ENCODE measurements at places on chromosomes 12 and 14.

- peaks cover 8% of the 10 kb centered on the region for H3K4me1 ChIP-seq
- no peaks in the 10 kb centered on the region for H3K27me3 ChIP-seq
- DNase-seq, result no peak
- H3K4me3 ChIP-seq, result no peak overlapping the region
- no peak overlapping the region for H3K27ac ChIP-seq
Observed at GRCh38 chr12:79993106-79993862, 58.4 kb upstream of the PPP1R12A start.

- H3K27ac ChIP-seq, result no peak overlapping the region
- peaks cover 7% of the 10 kb centered on the region for H3K4me1 ChIP-seq
- no peak overlapping the region for H3K4me3 ChIP-seq
- H3K36me3 ChIP-seq, result no peaks in the 10 kb centered on the region
Observed at GRCh38 chr14:35875296-35875695, 49.2 kb downstream of the BRMS1L start.

- H3K4me3 ChIP-seq, result no peak overlapping the region
- no peaks in the 10 kb centered on the region for H3K27me3 ChIP-seq
- no peak for DNase-seq
- no peaks in the 10 kb centered on the region for H3K36me3 ChIP-seq
Observed at GRCh38 chr12:104247698-104248097, 32.1 kb downstream of the TXNRD1 start.

DNA sequence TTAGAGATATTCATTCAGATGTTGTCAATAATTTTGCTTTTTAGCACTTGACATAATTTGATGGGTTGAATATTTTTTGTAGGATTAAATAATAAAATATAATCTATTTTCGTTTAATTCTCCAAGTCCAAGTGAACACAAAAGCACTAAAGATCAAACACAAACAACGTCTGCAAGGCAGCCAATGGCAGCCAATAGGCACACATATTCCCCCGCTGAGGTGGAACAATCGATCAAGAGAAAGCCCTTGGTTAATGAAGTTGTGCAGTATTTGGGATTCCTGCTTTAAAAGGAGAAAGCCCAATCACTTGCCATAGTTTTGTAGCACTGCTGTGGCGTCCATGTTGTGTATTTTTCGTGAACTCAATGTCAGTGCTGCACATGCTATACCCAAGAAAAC, 1.5 kb downstream of the DHRS7 start:
- H3K27ac ChIP-seq, result no peak overlapping the region
- no peaks in the 10 kb centered on the region for H3K27me3 ChIP-seq
- peaks cover 20% of the 10 kb centered on the region for H3K4me1 ChIP-seq
- H3K4me3 ChIP-seq, result no peak overlapping the region
- no peak for DNase-seq

DNA sequence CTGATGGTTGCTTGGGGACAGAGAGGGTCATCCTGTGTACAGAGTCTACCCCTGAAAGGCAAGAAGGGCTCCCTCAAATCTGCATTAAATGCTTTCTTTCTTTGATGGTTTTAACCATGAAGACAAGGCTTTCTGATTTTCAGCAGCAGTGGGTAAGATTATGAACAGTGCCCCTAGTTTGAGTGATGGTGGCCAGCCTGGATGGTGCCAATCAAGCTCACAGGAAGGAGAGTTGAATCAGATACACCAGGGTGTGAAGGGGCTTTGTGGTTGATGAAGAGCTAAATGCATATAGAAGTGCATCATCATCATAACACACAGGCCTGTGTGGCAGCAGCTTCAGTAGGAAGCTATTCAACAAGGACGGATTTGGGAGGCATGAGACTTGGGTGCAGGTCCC, 5.7 kb downstream of the KRT85 start:
- no peaks in the 10 kb centered on the region for H3K36me3 ChIP-seq
- H3K4me1 ChIP-seq, result peaks cover 21% of the 10 kb centered on the region
- H3K27me3 ChIP-seq, result no peaks in the 10 kb centered on the region
